ENCODE measurements at places on chromosomes 12 and 14.

GRCh38 chr12:68612202-68612601, 1.5 kb downstream of the RAP1B start:
- DNase-seq, result no peak

DNA sequence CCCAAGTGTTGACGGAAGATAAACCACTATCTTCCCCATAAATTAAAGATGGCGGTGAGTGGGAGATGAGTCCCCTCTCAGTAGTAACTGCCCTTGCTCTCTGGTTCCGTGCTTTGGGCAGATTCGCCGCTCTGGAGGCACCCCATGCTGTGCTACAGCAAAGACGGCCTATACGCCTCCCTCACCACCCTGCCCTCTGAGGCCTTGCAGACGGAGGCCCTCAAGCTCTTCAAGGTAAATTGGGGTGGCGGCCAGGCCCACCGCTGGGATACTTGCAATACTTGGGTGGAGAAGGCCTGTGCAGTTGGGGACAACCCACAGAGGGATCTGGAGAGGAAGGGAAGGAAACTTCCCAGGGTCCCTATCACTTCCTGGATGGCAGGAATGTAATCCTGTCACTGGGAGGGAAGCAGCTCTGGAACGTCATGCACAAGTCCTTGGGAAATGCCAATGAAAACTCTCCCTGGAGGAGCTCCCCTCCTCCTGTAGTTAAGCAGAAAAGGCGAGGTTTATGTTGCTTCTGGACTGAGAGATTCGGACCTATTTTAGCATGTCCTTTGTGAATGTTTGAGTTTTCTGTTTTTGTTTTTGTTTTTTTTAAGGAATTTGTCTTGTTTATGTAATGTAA, 22.8 kb downstream of the PIGH start:
- no peak for DNase-seq

DNA sequence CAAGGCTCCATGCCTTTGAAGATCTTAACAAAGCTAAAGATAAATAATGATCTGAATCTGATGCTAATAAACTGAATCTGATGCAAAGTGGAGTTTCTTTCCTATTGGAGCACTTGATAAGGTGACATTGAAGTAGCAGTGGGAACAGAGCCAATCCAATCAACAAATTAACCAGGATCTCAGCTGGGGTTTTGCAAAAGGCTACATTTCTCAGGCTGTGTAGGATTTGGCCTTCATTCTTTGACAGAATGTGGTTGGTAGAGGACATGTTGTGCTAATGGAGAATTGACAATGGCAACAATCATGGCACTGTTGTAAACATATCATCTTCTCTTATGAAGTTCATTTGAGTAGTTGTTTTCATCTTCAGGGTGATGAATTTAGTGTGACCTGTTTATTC, 164.9 kb downstream of the CCDC91 start:
- no peak for DNase-seq

DNA sequence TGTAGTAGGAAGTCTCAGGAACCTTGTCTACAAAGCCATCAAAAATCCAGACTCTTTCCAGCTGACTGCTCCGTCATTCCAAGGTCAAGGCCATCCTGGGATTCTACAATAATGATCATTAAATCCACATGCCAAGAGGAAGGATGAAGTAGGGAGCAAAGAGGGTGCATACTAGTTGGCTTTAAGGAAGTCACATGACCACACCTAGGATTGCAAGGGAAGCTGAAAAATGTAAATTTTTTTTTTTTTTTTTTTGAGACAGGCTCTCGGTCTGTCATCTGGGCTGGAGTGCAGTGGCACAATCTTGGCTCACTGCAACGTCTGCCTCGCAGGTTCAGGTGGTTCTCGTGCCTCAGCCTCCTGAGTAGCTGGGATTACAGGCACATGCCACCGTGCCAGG, 7.3 kb upstream of the MRPL42 start:
- DNase-seq, result no peak

- DNase-seq, result no peak
Observed at GRCh38 chr14:78902010-78902623, 731.9 kb downstream of the NRXN3 start.

- no peak for DNase-seq
Observed at GRCh38 chr12:4819654-4820053, 90.1 kb upstream of the KCNA1 start.

GRCh38 chr12:66678338-66679275, at the start of gene GRIP1:
Gene GRIP1, minus strand, starts transcription at chr12:66679076. Its CDS starts 172 bp downstream, at chr12:66678904.
- no peak for DNase-seq

- DNase-seq, result peak; percentile 32
Observed at GRCh38 chr14:24634158-24634557, at the start of gene GZMB. Gene GZMB, minus strand, starts transcription at chr14:24634190. Its CDS starts 30 bp downstream, at chr14:24634160.

DNA sequence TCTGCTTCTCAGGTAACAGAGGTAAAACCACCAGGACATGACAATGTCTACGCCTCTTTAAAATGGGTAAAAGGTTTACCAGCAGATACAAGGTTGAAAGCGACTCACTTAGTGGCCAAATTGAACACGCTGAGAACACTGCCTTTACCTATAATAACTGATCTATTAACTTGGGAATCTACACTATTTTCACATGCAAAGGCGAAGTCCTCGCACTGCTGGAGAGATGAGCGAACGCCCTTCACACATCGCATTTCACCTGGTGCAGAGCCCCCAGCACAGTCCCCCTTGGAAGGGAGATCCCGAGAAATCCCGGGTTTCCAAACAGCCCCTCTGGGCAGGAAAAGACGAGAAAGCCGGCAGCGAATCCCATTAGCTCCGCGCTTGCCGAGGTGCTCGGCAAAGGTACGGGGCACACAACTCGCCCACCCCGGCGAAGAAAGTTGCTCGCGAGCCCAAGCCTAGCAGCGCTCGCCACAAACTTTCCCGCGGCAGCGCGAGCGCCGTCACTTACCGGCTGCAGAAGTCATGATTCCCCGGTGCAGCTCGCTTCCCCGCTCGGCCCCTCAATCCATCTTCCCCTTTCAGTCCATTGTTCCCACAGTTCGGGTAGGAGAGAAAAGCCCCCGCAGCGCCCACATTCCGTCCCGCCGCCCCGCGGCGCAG, 423 bp downstream of the FGD6 start:
- no peak for DNase-seq

DNA sequence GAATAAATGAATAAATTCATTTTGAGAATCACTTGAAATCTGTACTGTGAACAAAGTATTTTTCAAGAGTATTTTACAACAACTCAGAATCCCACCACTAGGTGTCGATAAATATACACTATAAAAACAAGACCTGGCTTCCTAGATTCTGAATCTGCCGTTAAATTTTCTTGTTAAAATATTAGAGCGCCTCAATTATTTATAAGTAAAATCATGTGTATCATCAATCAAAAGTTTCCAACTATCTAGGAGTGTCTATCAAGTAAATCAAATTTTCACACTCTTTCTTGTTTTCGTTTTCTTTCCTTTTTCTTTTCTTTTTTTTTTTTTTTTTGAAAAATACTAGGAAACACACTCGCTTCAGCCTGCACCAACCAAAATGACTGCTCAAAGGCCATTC, 179.2 kb upstream of the DCN start:
- no peak for DNase-seq

GRCh38 chr12:76084863-76085519, 506 bp upstream of the NAP1L1 start:
- DNase-seq, result peak; percentile 40

DNA sequence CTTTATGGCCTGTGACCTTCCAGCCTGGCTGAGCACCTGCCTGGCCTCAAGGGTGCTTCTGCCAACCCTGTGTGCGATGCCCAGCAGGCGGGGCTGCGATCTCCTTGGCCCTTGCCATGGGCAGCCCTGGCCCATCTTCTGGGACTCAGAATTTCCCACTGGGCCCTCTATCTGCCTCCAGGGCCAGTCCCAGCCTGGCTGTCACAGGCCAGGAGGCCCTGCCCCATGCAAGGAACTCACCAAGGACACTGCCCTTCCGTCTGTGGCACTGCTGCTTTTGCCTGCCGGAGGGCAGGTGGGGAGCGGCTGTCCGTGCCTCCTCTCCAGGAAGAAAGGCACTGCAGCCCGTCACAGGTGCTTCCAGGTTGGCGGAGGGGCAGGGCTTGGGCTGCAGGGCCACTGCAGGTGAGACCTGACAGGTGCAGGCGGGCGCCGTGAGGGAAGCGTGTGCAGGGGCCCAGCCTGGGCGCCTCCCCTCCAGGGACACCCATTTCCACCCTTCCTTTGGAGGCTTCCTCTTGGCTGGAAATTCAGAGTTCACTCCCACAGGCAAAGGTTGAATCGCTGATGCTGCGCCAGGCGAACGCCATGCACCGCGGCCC, 177.8 kb downstream of the KIF26A start:
- DNase-seq, result no peak

Measured in activated CD4-positive, alpha-beta T cell treated with anti-CD3 and anti-CD28 coated beads, Interleukin-2, amount 50 U/mL, for 24 hours (primary cell).